RWPE2 (cell line): ENCODE measurements at places on chromosomes 3 and 15.

DNA sequence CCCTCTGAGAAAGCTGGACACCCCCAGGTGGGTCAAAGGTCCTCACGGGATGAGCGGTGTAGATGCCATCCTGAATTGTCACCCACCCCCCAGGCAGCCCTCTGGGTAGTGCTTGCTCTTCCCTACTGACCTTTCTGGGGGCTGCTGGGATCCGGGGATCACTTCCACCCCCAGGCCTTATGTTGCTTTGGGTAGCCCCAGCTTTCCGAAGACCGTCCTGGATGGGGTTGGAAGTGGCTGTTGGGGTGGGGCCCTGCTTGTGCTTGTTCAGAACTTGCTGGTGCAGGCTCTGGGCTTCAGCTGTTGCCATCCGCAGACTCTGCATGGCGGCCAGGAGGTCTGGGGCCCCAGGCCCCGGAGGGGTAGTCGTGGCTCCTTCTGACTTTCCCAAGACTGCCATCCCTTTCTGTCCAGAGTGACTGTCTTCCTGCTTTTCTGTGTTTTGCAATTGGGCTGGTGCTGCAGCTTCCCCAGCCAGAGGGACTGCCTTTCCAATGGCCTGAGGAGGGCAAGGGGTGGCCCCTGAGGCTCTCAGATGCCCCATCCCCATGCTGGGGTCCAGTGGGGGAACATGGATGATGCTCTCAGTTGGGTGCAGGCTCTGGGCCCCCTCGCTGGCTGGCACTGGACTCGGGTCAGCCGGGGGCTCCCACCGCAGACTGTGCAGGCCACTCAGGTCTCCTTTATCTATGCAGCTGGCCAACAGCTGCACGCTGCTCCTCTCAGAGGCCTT is 6.3 kb downstream of the XIRP1 start:
- no peak for DNase-seq

- DNase-seq: no peak
Observed at GRCh38 chr3:62708638-62709373, 166.4 kb downstream of the CADPS start.

DNA sequence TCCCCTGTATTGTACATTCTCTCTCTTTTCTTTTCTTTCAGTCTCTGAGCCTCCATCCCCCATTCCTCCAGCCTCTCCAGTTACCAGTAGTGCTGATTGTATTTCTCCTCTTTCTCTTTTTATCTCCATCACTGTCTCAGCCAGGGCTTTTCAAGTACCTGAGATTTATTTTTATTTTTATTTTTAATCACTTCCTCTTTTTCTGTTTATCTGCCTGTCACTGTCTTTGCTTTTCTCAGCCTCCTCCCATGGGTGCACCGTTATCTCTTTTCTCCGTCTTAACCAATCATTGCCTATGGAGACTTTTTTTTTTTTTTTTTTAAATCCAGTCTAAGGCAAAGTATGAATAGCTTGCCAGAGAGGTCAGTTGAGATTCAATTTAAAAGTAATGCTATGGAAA is 359.3 kb downstream of the GAP43 start:
- no peak for DNase-seq

DNA sequence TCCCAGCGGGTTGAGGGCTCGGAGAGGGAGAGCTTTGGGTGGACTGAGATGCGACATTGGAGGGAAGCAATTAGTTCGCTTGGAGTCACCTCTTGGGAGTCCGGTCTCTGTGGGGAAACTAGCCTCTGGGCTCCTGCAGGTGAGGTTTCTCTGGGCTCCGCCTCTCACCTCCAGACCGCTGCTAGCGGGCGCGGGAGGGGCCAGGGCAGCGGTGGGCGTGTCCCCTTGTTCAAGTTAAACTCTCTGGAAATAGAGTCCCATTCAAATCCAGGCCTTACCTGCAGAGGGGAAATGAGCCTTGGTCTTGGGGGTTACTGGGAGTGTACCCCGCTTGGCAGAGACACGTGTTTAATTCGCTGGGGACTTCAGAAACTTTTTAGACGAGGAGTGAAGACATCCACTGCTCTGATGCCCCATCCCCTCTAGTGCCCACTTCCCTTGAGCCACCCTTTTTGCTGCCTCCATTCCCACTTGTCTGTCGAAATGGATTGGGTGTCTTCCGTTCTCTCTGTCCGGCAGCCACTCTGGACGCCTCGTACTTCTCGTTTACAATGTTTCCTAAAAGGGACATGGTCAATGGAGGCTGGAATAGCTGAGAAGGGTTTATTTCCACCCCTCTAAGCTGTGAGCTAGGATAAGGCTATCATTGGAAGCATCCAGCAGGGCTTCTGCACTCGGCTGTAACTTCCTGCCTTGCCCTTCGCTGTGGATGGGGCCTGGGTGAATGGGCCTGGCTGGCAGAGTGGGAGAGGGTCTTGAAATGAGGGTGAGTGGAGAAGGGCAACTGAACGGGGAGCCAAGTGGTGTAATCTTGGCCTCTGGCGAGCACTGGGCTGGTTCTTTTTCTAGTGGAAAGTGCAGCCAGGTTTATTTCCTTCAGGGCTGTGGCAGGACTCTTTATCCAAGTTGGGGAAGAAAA is 1.1 kb downstream of the MITF start:
- peak; percentile 71 for DNase-seq

DNA sequence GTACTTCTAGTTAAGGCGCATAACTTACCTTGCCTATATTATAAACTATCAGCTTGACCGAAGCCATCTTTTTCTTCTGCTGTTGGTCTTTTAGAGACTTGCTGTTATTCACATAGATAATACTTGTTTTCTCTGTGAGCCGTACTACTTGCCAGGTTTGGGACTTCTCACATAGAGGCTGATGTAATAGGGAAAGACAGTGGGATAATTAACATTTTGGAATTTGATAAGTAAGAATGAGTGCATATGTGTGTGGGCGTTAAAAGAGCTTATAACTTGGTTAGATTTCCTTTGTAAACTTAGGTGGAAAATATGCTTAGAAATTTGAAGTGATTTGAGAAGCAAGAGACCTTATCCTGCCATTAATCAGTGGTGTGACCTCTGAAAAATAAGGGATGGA is 47.8 kb downstream of the FNDC3B start:
- DNase-seq: no peak

DNA sequence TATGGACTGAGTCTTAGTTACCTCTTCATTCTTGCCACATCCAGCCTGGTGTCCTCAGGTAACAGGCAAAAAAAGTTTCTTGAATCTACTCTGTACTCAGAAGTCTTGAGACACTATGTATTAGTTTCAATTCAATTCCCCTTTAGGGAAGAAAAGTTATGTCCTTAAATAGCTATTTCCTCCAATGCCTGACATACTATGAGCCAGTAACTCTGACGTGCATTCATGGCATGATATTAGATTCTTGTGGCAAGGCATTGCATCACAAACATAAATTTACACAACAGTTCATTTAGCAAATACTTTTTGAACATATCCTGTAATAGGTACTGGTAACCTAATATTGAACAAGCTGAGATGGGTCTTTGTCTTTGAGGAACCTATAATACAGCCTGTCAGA is 109.3 kb upstream of the FOXB1 start:
- DNase-seq: no peak

DNA sequence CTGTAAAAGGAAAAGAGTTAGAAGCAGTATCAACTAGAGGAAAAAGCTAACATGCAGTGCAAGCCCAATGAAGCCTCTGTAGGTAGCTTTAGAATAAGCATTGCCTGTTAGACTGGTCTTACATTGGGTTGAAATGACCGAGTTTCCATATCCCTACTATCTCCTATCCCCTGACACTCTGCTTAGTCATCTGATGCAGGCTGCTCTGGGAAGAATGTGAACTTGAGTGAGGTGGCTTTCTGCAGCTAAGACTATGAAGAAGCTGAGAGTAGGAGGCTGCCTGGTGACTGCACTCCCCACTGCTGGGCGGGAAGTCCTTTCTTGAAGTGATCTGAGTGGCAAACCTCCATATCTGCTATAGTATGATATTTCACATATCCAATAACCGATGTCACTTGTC is 64.7 kb downstream of the OXSM start:
- no peak for DNase-seq

GRCh38 chr3:50396502-50396901 is 37.2 kb upstream of the TMEM115 start:
- DNase-seq: no peak

DNA sequence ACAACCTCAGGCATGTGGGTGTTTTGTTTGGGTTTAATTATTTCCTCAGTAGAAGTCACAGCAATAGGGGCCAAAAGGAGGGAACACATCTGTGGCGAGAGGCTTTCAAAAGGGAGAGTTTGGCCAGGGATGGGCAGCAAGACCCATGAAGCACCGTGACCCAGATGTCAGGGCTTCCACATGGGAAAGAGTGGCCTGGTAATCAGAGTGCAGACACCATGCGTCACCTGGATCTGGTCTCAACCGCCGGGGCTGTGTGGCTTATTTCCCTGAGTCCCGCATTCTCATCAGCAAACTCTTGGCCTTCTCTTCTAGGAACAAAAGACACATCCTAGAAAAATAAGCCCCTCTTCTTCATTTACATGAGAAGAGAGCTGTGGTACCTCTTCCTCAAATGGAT is 12.4 kb upstream of the MUSTN1 start:
- DNase-seq: no peak

GRCh38 chr15:96213045-96213444 is 117.5 kb upstream of the NR2F2 start:
- no peak for DNase-seq

DNA sequence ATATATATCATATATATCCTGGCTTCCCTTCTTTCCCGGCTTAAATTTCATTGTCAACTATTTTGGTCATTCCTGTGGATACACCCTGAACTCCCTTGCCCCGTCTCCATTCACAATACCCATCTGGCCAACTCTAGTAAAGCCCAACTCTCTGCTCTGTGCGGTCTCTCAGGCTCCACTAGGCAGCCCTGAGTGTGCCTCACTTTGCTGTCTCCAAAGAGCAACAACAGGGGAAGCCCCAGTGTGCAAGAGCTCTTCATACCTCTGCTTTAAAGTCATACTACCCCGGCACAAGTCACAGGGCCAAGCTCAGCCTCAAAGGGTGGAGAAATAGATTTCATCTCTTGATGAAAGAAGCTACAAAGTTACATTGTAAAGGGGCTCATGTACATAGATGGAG is 18.9 kb upstream of the FEM1B start:
- no peak for DNase-seq

DNA sequence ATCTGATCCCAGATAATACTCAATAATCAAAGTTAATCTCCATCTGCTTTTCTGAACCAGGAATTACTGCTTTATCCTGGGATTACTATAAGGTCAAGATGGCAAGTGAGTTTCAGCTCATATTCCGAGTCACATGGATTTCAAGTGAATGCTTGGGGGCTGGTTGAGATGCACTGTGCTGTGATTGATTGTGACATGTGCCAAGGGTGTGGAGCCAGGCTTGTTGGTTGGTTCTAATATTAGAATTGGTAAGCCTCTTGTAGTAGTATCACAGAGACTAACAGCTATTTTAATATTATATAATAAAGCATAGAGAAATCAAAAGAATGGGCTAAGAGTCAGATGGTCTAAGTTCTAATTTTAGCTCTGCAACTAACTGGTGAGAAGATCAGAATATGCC is 74.2 kb upstream of the ICE2 start:
- no peak for DNase-seq

DNA sequence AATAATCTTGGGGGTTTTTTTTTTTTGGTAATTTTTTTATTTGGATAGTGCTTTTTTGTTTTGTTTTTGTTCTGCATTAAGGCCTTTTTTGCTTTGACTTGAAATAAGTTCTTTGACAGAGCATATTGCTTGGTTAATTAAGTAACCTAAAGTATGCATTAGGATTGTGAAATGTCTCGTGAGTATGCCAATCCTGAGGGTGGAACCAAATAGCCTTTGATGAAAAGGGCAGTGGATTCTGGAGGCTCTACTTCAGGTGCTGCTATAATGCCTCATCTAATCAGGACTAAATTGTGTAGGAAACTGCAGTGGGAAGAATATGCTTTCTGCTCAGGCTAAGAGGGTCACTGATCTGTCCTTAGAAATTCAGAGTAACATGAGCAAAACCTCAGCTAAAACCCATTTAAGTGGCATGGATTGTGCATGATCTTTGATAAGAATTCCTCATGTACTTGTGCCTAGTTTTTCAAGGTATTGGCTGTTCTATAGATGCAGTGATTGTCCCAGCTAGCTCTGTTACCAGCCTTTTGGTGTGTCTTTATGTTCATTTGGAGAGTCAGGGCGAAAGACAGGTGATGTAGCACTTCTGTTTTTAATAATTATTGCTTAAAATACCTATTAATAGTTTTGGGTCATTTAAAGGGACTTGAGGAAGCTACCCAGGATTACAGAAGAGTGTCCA is 15.4 kb downstream of the CDV3 start:
- DNase-seq: no peak

DNA sequence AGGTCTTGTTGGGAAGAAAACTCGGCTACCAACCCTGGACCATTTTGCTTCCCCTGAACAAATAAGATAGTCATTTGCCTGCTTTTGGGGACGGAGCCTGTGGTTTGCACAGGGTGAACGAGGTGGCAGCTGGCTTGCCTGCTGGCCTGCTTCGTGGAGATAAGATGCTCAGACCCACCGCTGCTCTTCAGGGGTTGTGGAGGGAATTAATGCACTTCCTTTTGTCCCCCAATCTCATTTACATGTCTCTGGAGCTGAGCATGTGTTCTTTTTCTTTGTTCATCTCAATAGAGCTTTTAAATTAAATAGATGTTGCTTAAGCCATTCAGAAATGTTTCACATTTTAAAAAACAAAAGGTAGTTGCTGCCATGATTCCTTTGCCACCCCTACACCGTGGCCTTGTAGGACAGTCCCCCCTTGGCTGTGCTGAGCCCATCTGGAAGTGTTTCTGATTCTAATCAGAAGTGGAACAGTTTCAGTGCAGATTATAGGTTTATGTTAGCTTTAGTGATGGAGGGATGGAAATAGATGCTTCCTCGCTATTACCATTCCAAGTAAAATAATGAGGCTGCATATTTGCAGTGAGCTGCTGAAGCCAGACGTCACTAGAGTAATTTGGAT is 25.6 kb downstream of the APBA2 start:
- peak; percentile 30 for DNase-seq
